ENCODE measurements at places on chromosomes 3 and 15.

DNA sequence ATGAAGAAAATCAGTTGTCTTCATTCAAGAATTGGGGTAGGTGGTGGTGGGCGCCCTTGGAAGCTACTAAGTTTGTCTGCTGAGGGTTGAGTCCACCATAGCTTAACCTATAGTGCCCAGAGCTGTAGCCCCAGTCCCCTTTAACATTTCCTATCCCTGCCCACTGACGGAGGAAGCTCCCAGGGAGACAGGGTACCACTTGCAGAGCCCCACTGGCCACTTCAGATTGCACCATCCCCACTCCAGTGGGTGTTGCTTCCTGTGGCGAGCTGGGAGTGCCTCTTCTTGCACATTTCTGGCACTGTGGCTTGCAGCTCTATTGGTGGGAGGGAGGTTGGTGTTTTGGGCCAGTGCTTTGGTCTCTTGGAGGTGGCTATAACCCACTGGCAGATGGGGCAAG is 2.7 kb downstream of the PXYLP1 start:
- peak; percentile 67 for DNase-seq

DNA sequence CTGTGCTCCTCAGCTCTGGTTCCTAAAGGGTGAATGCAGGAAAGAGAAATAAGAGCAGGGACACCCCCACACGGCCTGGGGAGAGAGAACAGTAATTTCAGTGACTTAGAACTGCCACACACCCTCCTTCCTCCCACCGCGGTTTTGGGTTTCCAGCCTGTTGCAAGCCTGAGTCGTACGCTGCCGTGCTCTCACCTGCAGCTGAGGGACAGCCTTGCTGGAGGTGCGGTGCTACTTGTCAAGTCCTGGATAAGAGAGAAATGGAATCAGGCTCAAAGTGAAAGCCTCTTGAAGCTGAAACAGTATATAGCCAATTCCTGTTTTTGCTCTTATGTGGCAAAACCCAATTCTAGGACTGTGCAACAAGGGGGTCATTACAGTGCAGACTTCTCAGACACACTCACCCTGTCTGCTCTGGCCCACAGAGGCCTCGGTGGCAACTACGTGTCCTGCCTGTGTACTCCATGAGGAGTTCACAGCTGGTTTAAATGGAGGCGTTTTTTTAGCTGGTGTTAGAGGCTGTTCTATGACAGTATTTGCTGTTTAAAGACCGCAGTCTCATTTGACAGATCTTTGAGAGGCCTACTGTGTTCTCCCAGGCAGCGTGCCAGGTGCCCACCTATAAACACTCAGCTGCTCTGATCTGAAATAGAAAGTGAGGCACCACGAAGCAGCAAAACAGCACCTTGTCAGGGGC is 42.9 kb downstream of the TBC1D2B start:
- no peak for DNase-seq

GRCh38 chr15:40894681-40895448 is 615 bp downstream of the VPS18 start:
- DNase-seq: no peak

- no peak for DNase-seq
Measured at GRCh38 chr3:140931016-140931454, 10.6 kb upstream of the SLC25A36 start.

GRCh38 chr15:90376789-90377188 is 11.3 kb upstream of the IQGAP1 start:
- DNase-seq: no peak

DNA sequence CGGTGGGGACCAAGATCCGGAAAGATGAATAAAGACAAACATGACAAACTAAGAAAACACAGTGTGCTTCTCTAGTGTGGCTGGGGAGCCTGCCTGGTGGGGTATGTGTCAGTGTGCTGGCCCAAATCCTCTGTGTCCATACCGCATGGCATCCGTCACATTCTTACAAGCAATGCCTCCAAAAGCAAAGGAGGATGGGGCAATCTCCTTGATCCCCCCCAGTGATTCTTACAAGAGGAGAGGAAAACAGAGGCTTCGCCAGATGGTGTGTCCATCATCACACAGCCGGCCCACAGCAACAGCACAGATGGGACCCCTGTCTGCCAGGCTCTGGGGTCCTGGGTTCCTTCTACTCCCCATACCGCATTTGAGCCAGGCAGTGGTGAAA is 558 bp upstream of the IL17RC start:
- DNase-seq: no peak

DNA sequence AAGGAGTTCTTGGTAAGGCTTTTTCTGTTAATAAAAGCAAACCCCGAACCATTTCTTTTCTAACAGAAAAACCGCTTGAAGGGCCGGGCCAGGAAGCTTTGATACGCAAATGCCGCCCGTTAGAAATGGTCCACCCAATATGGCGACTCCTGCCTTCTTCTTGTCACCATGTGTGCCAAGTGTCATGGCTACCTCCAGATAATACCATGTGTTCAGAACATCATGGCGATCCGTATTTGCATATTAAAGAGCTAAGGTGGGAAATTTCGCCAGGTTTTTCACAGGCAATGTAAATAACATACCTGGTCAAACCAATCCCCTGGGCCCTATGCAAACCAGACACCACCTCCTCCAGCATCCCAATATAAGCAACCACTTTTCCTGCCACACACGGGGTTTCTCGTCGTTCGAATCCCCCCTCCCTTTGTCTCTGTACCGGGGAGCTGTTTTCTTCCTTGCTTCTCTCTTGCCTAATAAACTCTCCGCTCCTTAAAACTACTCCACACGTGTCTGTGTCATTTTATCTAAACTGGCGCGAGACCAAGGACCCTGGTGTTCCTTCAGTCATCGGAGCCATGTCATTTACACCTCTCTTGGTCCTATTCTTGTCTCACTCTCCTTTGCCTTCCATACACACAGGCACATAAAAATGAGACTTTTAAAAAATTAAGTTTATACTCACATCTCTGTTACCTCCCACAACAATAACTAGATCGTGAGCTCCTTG is 34.5 kb downstream of the NCEH1 start:
- no peak for DNase-seq
